ENCODE measurements at places on chromosomes 5 and 9.

GRCh38 chr9:99055384-99055783 is 49.5 kb upstream of the TGFBR1 start:
- DNase-seq: no peak

DNA sequence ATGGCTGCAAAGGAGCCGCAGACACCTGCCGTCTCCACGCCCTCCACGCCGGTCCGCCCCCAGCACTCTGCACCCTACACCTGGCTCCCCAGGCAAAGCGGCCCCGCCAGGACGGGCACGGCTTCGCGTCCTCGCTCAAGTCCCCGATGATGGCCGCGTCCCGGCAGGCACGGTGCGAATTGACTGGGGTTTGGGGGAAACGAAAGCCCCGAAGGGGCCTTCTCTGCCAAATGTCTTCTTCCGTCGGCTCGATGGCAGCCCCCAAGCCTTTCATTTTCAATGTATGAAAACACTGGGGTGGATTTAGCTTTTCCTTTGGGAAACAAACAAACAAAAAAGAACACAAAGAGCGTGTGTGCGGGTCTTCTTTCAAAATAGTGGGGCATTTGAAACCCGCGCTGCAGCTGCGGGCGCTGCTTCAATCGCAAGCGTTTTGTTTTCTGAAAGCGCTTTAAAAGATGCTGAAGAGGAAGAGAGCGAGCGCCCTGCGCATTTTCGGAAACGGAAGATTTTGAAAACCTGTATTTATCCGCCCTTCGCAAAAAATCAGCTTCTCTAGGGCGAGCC is 160.0 kb downstream of the RMI1 start:
- DNase-seq: no peak

- DNase-seq: no peak
These were observed 508.4 kb downstream of the CDH18 start for GRCh38 chr5:19479562-19479961.

DNA sequence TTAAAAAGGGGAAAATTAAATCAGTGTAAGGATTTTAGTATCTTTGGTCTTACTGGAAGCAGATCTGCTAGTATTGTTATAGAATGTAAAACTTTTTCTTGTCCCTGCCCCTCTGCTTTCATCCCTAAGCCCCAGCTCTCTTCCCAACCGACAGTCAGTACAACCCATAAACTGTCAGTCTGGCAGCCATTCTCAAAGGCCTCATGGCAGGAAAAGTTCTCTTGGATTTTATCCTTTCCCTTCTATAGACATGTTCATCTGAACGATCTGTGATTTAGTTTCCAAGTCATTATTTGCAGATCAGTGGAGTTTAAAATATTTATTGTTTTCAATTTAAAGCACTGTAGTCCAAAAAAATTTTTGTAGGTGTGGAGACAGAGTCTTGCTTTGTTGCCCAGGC is 39.2 kb downstream of the ARRDC3 start:
- DNase-seq: no peak

DNA sequence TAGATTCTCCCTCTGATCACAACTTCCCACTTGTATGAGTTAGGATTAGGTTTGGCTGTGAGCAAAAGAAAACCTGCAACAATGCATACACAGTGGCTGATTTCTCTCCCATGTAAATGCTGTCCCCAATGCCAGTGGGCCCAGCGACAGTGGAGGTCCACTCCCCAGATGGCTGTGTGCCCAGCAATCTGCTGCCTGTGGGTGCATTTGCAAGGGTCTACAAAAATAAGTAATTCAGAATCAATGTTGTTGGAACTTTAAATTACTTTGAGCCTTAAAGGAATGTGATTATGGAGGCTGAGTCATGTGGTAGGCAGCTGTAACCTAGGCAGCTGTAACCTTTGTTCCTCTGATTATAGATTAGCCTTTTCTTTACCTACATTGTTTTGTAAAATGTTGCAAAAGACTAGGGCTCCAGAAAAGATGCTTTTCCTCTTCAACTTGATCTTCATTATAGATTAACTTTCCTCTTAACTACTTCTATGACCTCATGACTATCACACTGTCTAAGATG is 14.2 kb upstream of the MXD3 start:
- DNase-seq: no peak

GRCh38 chr5:125202871-125203438 is 456.5 kb upstream of the ZNF608 start:
- no peak for DNase-seq

DNA sequence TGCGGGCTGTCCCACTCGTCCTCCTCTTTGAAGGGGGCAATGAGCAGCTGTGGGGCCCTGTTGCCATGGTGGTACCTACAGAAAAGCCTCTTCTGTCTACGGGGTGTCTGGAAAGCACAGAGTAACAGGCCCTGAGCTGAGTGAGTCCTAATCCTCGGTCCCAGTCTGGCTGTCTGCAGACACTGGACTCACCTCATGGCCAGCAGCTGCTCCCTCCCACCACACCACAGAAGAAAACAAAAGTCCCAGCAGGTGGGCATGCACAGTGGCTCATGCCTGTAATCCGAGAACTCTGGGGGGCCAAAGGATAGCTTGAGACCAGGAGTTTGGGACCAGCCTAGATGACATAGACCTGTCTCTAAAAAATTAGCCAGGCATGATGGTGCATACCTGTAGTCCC is 19.9 kb downstream of the P4HA2 start:
- DNase-seq: no peak

- no peak for DNase-seq
These were observed 132.7 kb downstream of the GLIS3 start for GRCh38 chr9:4167079-4167671.

- DNase-seq: no peak
These were observed 95.5 kb upstream of the ERBIN start for GRCh38 chr5:65830856-65831255.

DNA sequence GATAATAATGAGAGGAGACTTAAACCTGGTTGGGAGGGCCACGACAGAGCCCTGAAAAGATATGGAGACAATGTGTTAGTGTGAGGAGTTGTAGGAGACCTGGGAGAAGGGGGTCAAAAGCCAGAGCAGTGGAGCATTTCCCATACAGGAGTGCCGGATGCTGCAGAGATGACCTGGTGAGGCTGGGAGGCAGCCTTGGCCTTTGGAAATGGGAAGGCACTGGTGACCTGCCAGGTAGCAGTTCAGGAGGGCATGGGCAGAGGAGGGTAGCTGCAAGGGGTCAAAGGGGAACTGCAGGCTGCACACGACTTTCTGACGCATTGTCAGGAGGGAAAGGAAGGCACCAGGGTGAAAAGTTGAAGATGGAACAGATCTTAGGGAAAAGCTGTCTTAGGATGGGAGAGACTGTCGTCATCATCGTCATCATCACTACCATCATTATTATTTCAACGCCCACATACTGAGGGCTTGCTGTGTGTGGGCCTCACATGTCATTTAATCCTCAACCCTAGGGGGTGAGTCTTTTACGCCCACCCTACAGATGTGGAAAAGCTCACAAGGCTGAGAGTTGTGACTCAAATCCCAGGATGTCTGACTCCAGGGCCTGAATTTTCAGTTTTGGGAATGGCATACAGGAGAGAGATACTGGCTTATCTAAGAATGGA is 13.3 kb downstream of the ARAP3 start:
- DNase-seq: no peak

GRCh38 chr9:132288361-132288760 is 66.4 kb downstream of the SETX start:
- no peak for DNase-seq

GRCh38 chr5:65144136-65144871 is 337.4 kb downstream of the ADAMTS6 start:
- no peak for DNase-seq

GRCh38 chr5:10599862-10600284 is 36.0 kb downstream of the ANKRD33B start:
- DNase-seq: no peak

- no peak for DNase-seq
These were observed 637.2 kb downstream of the PDE4D start for GRCh38 chr5:59256331-59256730.

DNA sequence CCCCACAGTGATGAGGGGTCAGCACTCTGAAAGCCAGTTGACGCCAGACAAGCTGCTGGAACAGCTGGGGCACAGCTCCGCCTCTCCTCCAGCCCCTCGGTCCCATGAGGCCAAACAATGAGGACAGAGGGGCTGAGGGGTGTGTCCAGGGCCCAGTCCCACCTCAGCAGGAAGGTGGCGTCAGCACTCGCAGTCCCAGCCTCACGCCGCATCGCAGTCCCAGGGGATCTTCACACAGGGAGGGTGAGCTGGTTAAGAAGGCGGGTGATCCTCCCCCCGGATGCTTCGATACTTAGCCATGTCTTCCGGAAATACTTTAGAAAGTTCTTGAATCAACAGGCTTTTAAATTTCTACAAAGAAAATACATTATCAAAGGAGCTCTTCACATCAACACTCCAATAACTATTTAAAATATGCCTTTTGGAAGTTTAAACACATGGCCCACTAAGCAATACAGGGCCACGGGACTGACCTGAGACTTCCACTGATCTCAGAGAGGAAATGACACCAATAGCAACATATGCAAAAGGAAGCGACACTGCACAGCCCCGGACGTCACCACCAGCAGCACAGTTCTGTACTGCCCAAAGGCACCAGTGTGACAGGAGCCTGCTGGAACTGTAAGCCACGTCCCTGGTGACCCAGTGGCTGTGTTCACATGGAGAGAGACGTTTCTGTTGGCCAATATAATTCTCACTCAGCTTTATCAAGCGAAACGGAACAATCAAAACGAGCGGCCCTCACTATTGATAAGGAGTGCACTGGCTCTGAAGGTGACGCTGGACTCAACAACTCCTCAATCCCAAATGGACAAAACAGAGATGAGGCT is 5.9 kb downstream of the MED10 start:
- no peak for DNase-seq

DNA sequence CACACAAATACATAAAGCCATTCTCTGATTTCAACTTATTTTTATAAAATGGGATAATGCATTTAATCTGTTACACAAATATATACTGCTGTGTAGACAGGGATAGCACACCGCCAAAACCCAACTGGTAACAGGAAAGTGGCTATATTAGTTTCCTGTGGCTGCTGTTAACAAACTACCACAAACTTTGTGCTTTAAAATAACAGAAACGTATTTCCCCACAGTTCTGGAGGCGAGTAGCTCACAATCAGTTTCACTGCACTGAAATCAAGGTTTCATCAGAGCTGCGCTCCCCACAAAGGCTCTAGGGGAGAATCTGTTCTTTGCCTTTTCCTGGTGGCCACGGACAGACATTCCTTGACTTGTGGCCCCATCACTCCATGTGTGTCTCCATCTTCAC is 94.0 kb downstream of the MLLT3 start:
- no peak for DNase-seq

- no peak for DNase-seq
These were observed 17.5 kb upstream of the NDUFS4 start for GRCh38 chr5:53542926-53543325.

DNA sequence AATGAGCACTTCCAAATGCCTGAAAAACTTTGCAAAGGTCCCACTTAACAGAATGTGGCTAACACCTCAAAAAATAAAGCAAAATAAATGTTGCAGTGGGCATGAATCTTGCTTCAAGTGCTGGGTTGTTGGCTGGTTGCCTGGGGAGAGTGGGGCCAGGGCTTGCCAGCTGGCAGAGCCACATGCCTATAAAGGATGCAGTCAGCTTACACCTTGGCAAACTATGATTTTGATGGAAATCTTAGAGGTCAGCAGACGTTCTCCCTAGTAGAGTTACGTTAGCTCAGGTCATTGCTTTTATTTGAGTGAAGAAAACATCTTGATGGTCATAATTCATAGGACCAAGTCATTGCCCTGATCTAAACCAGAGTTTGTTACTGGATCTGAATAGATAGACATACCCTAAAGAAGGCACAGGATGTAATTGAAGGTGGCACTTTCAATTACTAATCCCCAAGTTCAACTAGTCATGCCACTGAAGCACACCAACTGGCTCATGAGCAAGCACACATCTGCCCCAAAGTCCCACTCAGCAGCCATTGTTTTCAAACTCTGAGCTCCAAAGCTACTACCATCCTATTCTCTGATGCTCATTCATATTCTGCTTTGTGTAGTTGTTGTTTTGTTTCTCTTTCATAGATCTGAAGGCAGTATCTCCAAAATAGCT is 51.2 kb upstream of the ZSWIM6 start:
- DNase-seq: peak; percentile 67

DNA sequence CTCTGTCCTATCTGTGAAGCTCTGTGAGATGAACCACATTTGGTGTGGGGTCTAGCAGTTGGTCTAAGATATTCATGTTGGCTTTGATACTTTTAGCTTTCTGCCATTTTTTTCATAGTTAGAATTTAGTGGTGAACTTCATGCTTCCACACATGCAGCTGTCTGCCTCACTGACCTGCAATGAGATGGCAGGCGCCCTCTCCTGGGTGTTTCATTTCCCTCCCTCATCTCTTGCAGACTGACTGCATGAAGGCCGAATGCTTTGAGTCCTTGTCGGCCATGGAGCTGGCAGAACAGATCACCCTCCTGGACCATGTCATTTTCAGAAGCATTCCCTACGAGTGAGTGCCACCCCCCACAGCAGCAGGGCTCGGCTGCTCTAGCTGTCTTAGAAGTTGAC is 26.1 kb upstream of the CKMT2 start:
- peak; percentile 32 for DNase-seq

- peak; percentile 24 for DNase-seq
These were observed 51.7 kb upstream of the FAM240B start for GRCh38 chr9:38771593-38771992.

DNA sequence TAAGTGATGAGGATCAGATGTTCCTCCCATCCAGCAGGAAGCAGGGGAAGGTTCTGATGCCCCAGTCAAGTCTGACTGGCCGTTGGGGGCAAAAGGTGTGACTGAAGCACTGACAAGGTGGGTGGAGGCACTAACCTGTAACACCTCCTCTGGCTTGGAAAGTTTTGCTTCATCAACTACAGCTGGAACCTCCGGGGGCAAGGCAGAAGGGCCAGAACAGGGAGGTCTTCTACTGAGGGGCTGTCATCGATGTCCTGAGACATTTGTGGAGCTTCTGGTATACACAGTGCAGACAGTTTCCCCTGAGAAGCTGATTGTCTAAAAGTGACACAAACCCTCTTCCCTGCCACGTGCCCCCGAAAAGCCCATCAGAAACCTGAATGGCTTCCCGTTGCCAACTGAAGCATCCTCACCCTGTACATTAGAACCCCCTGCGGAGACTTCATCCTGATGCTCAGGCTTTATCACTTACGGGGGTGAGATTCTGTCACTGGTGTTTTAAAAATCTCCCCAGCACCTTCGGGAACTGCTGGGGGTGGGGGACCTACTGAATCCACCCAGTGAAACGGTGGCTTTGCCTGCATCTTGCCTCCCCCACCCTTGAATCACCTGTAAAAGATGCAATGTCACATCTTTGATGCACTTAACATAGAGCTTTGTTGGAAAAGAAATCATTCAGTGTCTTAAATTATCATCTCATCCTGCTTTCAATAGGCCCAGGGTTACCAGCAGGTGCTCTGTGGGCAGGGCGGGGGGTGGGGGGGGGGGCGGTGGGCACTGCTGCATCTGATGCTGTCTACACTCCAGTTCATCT is 24.6 kb downstream of the TRAF1 start:
- DNase-seq: no peak

DNA sequence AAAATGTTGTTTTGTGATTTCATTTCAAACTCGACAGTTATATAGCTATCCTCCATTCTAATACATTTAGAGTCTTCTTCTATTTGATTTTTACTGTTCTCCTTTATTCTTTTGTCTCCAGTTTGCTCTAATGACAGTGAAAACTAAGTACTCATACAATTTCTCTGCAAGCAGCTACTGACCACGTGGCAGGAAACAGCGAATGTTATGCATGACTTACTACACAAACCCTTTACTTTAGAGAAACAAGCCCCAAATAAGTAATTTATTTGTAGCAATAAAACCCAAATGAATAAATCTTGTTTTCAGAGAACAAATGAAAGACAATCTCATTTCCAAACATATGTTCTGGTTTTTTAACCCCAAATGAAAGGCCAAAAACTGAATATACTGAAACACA is 41.9 kb downstream of the CDH6 start:
- DNase-seq: no peak
